NCI-H524 (cell line): ENCODE measurements at places on chromosomes 5 and 9.
A peak's percentile ranks its signal among the peaks of the same experiment; 100 is the strongest.

GRCh38 chr9:92160786-92161185 is 45.6 kb upstream of the SPTLC1 start:
- DNase-seq = no peak

GRCh38 chr9:92760070-92760469 is 4.6 kb downstream of the BICD2 start:
- DNase-seq = no peak

DNA sequence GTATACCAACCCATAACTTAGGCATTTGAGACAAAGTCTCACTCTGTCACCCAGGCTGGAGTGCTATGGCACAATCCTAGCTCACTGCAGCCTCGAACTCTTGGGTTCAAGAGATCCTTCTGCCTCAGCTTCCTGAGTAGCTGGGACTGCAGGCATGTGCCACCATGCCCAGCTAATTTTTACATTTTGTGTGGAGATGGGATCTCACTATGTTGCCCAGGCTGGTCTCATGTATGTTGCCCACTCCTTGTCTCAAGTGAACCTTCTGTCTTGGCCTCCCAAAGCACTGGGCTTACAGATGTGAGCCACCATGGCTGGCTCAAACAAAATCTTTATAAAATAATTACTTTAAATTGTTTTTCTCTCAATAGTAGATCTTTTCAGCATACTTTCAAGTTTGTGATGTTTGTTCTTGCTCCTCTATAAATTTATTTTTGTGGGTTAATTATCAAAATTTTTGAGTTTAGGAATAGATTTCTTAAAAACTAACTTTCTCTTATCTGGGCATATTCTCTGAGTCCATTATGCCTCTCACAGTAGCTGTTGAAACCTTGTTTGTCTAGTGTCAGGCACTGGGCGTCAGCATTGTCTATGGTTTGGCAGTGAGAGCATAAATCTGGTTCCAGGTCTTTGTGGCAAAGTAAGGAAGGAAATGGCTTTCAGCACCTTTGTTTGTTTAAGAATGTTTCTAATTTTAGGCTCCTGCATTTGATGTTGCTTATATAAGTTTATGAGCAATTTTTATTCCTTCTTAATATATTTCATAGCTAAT is 38.7 kb downstream of the NLN start:
- no peak for DNase-seq

DNA sequence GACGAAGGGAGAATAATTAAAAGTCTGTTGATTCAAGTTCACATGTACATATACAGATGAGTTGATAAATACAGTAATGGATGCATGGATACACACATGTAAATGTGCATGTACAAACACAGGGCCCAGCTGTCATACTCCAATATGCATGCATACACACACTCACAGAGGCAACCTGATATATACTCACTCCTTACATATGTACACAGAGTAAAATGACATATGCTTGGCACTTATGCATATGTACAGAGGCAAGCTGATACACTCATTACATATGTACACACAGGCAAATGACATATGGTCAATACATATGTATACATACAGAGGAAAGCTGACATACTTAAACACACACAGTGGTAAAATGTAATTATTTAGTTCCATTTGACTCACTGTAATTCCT is 7.2 kb upstream of the TMEFF1 start:
- DNase-seq = no peak

DNA sequence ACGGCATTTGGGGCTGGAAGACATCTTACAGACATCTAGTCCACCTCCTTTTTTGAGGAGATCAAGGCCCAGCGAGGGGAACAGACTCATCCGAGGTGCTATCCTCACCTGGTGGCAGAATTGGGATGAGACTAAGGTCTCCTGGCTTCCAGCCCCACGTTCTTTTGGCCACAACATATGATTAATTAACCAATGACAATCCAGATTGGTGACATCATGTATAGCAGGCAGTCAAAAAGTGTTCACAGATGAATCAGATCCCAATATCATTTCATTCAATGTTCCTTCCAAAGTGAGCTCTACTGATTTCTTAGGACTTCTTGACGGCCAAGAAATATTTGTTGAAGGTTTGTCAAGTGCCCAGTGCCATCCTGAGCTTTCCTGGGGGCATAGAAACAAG is 3.9 kb downstream of the CFAP77 start:
- no peak for DNase-seq

- DNase-seq = no peak
Measured at GRCh38 chr5:150081541-150082283, 4.6 kb downstream of the CSF1R start.

GRCh38 chr9:27362447-27363210 is 65.7 kb upstream of the EQTN start:
- no peak for DNase-seq

- no peak for DNase-seq
Measured at GRCh38 chr9:27561685-27562084, 11.6 kb downstream of the C9orf72 start.

- peak; percentile 71 for DNase-seq
Measured at GRCh38 chr9:132591244-132591643, 8.8 kb downstream of the BARHL1 start.

- DNase-seq = no peak
Measured at GRCh38 chr9:2126331-2126803, 111.2 kb downstream of the SMARCA2 start.

DNA sequence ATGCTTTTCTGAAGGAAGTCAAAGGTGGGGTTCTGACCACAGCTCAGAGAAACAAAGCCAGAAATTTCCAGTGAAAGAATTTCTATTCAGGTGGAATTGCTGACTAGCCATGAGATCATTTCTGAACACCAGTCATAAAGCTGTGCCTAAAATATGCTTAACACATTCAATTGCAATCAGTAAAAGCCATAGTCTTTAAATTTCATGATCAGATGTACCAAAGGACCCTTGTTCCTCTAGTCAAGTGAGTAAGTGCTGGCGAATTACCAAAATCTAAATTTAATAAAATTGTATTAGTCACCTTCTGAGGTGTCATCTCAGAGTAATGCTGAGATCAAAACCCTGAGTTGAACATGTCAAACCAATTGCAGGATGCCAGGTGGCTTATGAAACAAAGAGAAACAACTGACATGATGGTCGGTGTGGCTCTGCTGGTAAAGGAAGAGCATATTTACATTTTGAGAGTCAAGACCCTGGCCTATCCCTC is 334.2 kb upstream of the CCNH start:
- DNase-seq = no peak

- DNase-seq = no peak
Measured at GRCh38 chr5:164741376-164741775, 1236.0 kb downstream of the MAT2B start.

- DNase-seq = no peak
Measured at GRCh38 chr9:86821006-86821845, 126.1 kb downstream of the GAS1 start.

GRCh38 chr5:57229313-57229712 is 55.5 kb downstream of the GPBP1 start:
- no peak for DNase-seq

GRCh38 chr9:112063151-112063550 is 111.9 kb downstream of the SUSD1 start:
- no peak for DNase-seq

GRCh38 chr5:40383749-40384651 is 295.7 kb upstream of the PTGER4 start:
- no peak for DNase-seq

DNA sequence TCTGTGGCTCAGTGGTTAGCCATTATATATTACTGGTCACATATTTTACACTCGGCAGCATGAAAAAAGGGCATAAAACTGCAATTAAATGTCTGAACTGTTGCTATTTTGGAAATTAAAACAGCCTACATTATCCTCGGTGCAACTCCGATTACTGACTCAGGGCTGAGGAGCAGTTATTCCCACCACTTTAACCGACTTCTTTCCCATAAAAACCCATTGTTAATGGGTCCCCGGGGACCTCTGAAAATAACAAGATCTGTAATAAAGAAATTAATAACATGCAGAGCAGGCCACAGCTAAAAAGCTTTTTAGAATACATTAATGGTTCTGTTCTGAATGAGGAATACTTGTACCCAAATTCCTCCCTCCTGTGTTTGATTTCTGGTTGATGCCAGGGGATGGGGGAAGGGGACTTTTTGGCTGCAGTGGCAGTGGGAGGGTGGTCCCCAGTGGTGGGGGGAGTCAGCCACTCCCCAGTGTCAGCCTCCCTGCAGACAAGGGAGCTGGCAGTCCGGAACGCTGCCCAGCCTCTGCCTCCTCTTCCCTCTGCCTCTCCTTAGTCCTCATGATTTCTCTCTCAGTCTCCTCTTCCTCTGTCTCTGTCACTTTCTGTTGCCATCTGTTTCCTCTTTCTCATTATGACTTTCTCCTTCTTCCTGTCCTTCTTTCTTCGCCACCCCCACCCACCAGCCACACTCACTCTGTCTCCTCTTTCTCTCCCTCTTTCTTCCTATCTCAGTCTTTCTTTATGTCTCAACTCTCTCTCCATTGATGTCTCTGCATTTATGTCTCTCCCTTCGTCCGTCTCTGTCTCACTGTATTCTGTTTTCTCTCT is 59.0 kb upstream of the ZBTB43 start:
- DNase-seq = no peak

DNA sequence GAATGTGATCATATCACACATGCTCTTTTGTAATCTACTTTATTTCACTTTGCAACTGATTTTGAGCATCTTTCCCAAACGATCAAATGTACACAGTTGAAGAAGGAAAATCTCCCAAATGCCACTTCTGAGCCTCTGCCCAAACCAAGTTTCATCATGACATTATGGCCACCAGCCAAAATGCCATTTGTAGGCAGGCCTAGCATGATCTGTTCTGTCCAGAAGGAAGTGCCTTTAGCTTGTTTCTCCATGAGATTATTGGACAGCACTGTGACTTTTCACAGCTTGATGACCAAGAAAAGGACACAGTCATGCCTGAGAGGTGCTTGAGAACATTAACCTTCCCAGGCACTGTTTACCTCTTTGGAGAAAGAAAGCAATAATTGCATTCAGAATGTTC is 73.2 kb upstream of the PIP5K1B start:
- DNase-seq = no peak

DNA sequence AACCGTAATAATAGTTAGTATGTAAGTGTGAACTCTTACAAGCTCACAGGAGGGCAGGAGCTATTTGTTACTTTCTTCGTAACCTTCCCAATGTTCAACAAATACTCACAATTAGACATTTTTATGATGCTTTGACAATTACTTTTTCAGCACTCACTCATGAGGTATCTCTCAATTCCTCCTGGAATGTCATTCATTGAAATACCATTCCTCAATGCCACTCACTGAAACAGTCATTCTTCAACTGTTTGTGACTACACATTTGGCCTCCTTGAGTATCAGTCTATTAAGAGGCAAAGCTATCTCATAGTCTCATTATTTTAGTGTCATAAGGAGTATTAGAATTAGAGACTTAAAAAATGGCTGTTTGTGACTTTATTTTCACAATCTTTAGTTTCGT is 734.1 kb upstream of the DMAC1 start:
- DNase-seq = no peak

- no peak for DNase-seq
Measured at GRCh38 chr5:172765766-172766286, 5.2 kb downstream of the DUSP1 start.
